ENCODE measurements at places on chromosomes 7 and 10.

DNA sequence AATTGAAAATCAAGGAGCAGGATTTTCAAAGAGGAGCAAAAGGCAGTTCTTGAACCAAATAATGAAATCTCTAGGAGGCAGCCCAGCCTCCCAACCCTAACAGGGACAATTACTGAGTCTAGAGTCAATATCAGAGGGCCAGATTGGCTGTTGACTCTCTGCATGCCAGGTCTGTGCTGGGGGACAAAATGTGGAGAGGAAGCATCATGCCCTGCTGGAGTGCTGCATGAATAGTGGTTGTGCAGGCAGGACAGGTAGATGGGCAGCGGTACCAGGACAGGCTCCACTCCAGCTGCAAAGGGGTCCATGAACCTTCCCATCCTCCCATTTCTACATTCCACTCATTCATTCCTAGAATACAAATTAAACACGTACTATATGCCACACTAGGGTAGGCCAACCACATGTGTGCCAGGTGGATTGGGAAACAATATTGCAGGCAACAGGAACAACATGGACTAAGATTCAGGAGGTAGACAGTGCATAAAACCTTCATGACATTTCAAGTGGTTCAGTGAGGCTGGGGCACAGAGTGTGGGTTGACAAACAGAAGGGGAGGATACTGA, 30.4 kb upstream of the MAT1A start:
- no peak for DNase-seq

DNA sequence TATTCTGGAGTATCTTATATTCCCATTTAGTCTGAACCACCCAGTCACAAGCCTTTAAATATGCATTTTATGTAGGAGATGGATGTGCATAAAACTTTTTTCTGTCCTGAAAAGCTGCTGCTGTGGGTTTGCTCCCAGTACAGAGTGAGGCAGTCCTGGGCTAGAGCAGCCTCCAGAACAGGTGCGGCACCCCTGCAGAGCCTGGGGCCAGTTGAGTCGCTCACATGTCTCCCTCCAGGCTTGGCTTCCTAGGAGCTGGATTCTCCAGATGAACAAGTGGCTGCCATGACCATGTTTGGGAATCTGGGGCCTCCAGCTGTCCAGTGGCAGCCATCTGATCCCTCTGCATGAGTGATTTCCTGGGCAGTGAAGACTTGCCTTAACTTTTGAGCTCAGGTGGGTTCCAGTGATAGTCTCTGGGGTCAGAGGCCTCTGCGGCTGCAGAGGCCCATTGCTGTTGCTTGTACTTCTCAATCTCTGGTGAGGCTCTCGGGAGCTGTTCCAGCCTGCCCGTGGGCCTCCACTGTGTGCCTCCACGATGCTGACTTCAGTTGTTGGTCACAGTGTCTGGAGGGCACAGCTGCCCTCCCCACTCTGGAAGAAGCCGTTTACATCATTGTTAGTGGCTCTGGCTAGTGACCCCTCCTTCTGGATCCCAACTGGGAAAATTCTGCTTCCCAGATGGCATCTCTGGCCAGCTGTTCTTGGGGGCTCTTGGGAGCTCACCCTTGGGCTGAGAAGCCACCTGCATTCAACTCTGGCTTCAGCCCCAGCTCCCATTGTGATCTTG, 120.4 kb downstream of the EMX2 start:
- no peak for DNase-seq

- DNase-seq, result peak; percentile 69
Measured at GRCh38 chr10:63866075-63866746, 345.0 kb downstream of the REEP3 start.

DNA sequence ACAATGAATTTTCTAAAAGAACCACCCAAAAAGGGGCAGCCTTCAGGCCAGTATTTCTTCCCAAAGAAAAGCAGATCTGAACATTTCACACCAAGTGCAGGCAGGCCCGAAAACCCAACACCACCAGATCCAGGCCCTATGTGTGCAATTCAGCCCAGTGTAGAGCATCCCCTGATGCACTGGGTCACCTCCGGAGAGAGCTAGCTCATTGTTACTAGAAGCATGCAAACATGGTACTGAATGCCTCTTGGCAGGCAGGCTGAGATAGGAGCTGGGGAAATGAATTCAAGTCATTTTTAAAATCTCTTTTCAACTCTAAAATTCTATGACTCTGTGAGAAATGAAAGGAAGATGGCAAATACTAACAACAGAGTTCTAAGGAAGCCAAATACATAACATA, 174.8 kb downstream of the ELMO1 start:
- DNase-seq, result no peak

GRCh38 chr7:10315881-10316280, 657.8 kb upstream of the PHF14 start:
- DNase-seq, result no peak

DNA sequence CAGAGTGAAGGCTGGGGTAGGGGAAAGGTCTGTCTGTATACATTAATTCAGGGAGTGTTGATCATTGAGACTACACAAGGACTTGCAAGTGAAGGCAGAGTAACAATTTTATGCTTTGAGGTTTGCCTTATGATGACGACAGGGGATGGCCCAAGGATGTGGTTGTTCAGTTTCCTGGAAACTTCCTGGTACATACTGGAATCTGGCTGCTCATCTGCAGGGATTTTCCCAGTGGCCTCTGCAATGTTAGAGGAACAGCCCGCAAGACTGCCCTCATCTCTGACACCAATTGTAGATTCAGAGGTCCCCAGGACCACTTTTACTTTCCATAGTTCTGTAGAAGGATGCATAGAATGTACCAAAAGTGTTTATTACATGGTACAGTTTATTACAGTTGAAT, 189.6 kb downstream of the TMEM178B start:
- DNase-seq, result no peak

- DNase-seq, result no peak
Measured at GRCh38 chr10:47245731-47246350, 54.2 kb upstream of the GDF10 start.

All from NB4 (cell line).